NCI-H524 (cell line): ENCODE measurements at places on chromosomes 11 and 22.

GRCh38 chr11:122491509-122491908, 164.0 kb upstream of the UBASH3B start:
- no peak for DNase-seq

- no peak for DNase-seq
These were observed 321.1 kb downstream of the MN1 start for GRCh38 chr22:27480487-27480886.

DNA sequence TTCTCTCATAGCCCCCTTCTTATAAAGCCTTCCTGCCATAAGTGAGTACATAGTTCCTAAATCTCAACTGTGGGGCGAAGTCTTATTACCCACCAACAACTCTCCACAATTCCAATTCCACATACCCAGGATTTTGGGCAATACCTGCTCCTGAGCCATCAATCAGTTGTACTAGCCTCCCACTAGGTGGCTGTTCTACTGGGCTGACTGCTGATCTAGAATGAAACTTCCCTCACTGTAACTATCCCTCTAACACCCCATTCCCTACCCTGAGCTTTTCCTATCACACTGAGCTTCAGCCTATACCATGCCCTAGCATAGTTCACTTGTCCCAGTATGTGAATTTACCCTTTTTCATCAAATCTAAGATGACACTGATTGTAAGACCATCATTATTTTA, 52.5 kb downstream of the RRAS2 start:
- DNase-seq: no peak

GRCh38 chr22:49833340-49834007, 5.8 kb upstream of the BRD1 start:
- DNase-seq: no peak

DNA sequence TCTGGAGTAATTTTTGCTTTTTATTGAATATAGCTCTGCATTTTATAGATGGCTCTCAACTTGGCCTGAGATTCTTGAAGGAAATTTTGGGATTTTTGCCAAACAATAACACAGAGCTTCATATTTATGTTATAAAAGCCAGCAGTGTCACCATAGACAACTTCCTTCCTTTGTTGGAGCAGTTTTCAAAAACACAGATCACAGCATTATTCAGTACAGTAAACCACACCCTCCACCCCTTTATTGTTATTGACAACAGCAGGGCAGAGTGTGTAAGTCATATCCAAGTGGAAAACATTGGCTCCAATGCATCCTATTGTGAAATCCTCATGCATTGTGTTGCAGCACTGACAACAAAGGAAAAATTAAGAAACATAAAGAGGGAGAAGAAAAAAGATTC, 62.6 kb upstream of the PRSS23 start:
- no peak for DNase-seq
